ENCODE measurements at places on chromosomes 5 and 9. TPM values are rescaled to one million over a fixed set of nuclear protein-coding genes. Genes with fewer than 3 reads are reported as not detected.

- no peak for DNase-seq
- no peaks in the 10 kb centered on the region for H3K4me1 ChIP-seq
- H3K36me3 ChIP-seq, result no peaks in the 10 kb centered on the region
- no peak overlapping the region for H3K27ac ChIP-seq
- no peak overlapping the region for H3K4me3 ChIP-seq
Observed at GRCh38 chr5:175617447-175617846, 40.4 kb upstream of the HRH2 start.

DNA sequence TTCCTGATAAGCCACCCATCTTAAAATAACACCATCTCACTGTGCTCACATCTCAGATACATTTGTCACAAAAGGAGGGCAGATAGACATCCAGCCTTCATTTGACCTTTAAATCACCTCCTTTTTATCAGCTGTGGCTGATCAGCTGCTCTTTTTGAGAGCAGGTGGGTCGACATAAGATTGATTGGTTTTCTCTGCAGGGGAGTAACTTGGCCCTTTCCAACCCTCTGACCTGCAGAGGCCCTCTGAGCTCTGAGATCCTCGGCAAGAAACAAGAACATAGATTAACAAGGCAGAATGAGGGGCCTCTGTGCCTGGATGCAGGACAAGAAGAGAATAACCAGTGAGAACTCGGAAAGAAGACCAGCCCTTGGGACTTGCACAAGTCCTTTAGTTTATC is 33.5 kb upstream of the GLRA1 start:
- H3K4me3 ChIP-seq, result no peak overlapping the region
- H3K27me3 ChIP-seq, result no peaks in the 10 kb centered on the region
- H3K27ac ChIP-seq, result no peak overlapping the region
- H3K4me1 ChIP-seq, result no peaks in the 10 kb centered on the region

- no peaks in the 10 kb centered on the region for H3K36me3 ChIP-seq
- H3K27ac ChIP-seq, result no peak overlapping the region
- no peaks in the 10 kb centered on the region for H3K4me1 ChIP-seq
- H3K27me3 ChIP-seq, result no peaks in the 10 kb centered on the region
- H3K4me3 ChIP-seq, result no peak overlapping the region
Observed at GRCh38 chr5:160846642-160847041, 5.4 kb downstream of the ATP10B start.

- H3K36me3 ChIP-seq, result no peaks in the 10 kb centered on the region
- H3K27ac ChIP-seq, result no peak overlapping the region
- H3K4me1 ChIP-seq, result no peaks in the 10 kb centered on the region
- no peak overlapping the region for H3K4me3 ChIP-seq
- no peaks in the 10 kb centered on the region for H3K27me3 ChIP-seq
Observed at GRCh38 chr5:82772281-82772680, 304.9 kb downstream of the TMEM167A start.

DNA sequence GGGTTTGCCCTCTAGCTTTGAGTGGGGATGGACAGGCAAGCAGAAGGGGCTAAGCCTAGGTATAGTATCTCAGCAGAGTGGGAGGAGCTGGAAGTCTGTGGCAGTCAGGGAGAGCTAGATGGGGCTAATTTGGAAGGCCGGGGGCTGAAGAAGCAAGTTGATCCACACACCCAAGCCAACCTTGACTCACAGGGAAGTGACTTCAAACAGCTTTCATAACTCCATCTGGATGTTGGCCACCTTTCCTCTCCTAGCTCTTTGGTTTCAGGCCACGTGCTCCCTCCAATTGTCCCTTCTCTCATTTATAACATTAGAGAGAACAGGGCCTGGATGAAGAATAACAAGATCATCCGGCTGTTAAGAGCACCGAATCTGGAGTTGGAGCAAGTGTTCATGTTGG is 36.8 kb downstream of the EGR1 start:
- DNase-seq, result no peak
- H3K4me3 ChIP-seq, result no peak overlapping the region
- H3K27me3 ChIP-seq, result no peaks in the 10 kb centered on the region
- H3K4me1 ChIP-seq, result peaks cover 33% of the 10 kb centered on the region
- no peak overlapping the region for H3K27ac ChIP-seq
- no peaks in the 10 kb centered on the region for H3K36me3 ChIP-seq

GRCh38 chr5:34667705-34668104 is 11.6 kb downstream of the RAI14 start:
- H3K4me1 ChIP-seq, result peaks cover 23% of the 10 kb centered on the region
- H3K27me3 ChIP-seq, result no peaks in the 10 kb centered on the region
- H3K4me3 ChIP-seq, result no peak overlapping the region

The TMEM252 gene
- total RNA-seq, result 0.25 TPM

The ZDHHC11 gene
- 14.4 TPM for total RNA-seq

The PLAC8L1 gene
- not detected for total RNA-seq

Measured in right lobe of liver (tissue), 6 donors.